ENCODE measurements at places on chromosomes 6 and 20. TPM values are rescaled to one million over a fixed set of nuclear protein-coding genes. Genes with fewer than 3 reads are reported as not detected.

The PCIF1 gene
- 37.6 TPM for total RNA-seq

The WFDC11 gene
- not detected for total RNA-seq

- peaks cover 3% of the 10 kb centered on the region for H3K36me3 ChIP-seq
- H3K27ac ChIP-seq = peak within 1 kb of the TSS; percentile 94
- peak; percentile 97 for DNase-seq
- H3K4me3 ChIP-seq = peak within 1 kb of the TSS; percentile 97
These were observed at the start of gene RALGAPA2 for GRCh38 chr20:20712474-20713243. Gene RALGAPA2, minus strand, starts transcription at chr20:20712644. Its CDS starts 164 bp downstream, at chr20:20712480.

DNA sequence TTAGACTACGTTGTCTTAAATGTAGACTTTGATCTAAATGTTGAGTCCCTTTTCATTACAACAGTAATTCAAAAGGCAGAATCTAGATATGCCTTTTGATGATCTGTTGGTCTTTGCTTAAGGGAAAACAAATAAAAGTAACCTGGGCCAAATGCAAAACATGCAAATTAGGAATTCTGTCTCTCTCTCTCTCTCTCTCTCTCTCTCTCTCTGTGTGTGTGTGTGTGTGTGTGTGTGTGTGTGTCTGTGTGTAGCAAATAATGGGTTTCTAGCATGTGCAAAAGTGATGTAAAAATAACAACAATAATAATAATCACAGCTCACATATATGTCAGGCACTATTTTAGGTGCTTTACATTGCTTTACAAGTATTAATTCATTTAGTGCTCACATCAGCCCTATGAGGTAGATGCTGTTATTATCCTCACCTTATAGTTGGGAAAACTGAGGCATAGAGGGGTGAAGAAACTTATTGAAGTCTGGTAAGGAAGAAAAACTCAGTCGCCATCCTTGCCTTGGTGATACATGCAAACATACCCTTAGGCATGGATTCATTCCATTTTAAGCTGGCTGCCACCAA is 160.3 kb upstream of the ZNF217 start:
- H3K36me3 ChIP-seq = no peaks in the 10 kb centered on the region
- H3K27ac ChIP-seq = peak overlapping the region; percentile 66
- no peak for DNase-seq
- H3K4me3 ChIP-seq = peak overlapping the region; percentile 21
- peaks cover 59% of the 10 kb centered on the region for H3K4me1 ChIP-seq

GRCh38 chr6:16583144-16583762 is 178.0 kb downstream of the ATXN1 start:
- no peak for DNase-seq
- no peak overlapping the region for H3K27ac ChIP-seq
- no peaks in the 10 kb centered on the region for H3K27me3 ChIP-seq
- H3K4me1 ChIP-seq = no peaks in the 10 kb centered on the region
- no peak overlapping the region for H3K4me3 ChIP-seq
- peaks cover 24% of the 10 kb centered on the region for H3K36me3 ChIP-seq

Measured in type B pancreatic cell (in vitro differentiated cells).